ENCODE measurements at places on chromosomes 6 and 20.

GRCh38 chr6:11482616-11483015, 54.9 kb upstream of the TMEM170B start:
- no peak for DNase-seq

- no peak for DNase-seq
Measured at GRCh38 chr20:48581167-48581566, 246.6 kb downstream of the PREX1 start.

DNA sequence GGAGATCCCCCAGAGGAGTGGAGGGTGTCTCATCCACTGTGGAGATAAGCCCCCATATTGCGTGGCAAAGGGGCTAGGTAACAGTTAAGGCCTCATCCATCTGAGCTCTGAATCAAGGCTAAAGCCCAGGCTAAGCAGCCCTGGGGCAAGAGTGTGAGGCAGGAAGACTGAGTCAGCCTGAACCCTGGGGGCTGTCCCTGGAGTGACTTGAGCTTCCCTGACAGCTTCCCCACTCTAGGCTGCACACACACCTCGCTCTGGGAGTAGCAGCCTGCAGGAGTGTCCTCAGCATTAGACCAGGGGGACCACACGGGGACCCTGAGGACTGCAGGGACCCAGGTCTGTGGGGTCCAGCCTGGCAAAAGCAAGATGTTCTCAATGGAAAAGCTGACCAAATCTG, 27.9 kb downstream of the UBD start:
- no peak for DNase-seq

GRCh38 chr6:166592821-166593220, 6.3 kb upstream of the RAMACL start:
- DNase-seq: no peak

DNA sequence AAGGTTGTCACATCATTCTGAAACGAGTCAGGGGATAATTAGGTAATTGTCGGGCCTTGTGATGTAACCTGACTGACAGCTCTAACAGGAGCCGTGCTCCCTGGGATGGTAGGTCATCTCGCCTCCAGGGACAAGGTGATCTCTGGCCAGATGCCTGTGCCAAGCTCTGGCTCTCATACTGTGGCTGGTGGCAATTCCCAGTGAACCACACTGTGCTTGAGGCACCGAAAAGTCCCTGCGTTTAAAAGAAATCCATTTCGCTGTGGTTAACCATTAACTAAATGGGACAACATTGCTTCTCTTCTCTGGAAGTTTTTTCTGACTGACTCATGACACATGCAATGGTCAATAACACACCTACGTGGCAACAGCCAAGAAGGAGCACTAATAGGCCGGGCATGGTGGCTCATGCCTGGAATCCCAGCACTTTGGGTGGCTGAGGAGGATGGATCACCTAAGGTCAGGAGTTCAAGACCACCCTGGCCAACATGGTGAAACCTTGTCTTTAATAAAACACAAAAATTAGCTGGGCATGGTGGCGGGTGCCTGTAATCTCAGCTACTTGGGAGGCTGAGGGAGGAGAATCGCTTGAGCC, 669.2 kb downstream of the PRKN start:
- no peak for DNase-seq

DNA sequence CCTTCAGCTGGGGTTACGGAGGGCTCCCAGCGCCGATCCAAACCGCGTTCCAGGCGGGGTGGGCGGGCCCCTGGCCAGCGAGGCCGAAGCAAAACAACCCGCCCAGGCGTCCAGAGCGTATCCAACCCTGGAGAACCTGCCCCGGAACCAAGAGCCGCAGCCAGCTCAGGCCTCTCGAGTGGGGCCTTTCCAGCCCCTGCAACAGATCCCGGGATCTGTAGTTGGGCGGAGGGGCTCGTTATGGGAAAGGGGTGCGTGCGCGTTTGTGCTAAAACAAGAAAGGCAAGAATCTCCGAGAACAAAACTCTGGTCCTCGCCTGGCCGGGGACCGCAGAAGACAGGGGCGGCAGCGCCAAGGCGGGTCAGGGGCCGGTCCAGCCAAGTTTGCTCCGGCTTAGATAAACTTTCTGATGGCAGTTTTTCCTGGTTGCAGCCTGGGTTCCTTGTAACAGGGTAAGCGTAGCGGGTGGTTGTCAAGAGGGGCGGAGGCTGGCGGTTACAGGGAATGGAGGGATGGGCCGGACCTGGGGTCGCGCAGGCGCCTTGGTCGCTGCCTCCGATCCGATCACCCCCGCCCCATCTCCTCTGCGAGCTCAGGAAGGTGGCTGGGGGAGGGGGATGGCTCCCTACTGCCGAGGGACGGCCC, 448 bp upstream of the RIN2 start:
- no peak for DNase-seq

DNA sequence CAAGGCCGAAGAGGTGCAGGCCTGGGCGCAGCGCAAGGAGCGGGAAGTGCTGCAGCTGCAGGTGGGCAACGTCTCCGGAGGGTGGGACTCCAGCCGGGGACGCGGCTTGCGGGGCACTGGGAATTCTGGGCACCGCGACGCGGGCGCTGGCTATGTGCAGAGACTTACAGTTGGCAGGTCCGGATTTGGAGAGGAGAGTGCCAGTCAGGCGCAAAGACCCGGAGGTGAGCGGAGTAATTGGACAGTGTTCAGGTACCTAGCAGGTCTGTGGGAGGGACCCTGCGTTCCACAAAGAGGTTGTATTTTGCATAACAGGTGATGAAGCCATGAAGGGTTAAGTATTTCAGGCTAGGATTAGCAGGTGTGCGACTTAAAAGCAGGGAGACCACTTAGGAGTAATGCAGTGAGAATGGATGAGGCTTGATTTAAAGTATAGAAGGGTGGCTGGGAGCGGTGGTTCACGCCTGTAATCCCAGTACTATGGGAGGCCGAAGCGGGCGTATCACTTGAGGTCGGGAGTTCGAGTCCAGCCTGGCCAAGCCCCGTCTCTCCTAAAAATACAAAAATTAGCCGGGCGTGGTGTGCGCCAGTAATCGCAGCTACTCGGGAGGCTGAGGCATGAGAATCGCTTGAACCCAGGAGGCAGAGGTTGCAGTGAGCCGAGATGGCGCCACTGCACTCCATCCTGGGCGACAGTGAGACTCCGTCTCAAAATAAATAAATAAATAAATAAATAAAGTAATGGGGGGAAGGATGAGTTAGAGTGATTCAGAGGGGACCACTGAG, 1.0 kb downstream of the MRPS26 start:
- DNase-seq: no peak

DNA sequence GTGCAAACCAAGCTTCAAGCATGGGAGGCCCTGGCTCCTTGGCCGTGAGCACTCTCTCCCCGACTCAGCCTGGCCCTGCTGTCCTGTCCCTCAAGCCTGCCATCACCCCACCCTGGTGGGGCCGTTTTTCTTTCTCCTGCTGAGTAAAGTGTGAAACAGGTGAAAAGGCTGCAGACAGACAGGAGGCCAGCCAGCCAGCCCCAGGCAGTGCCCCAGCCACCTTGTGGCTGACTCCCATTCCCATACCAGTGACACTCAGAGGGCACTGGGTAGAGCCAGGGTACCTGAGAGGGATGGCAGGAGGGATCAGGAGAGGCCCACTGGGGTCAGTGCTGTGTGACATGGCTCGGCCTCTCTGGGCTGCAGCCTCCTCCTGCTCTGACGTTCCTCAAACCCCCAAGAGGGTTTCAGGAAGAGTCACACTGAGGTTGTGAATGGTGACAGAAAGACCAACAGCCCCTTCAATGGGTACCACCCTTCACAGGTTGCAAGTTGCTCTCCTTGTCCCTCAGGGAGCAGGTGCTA, 35.9 kb upstream of the BPIFA2 start:
- DNase-seq: no peak

DNA sequence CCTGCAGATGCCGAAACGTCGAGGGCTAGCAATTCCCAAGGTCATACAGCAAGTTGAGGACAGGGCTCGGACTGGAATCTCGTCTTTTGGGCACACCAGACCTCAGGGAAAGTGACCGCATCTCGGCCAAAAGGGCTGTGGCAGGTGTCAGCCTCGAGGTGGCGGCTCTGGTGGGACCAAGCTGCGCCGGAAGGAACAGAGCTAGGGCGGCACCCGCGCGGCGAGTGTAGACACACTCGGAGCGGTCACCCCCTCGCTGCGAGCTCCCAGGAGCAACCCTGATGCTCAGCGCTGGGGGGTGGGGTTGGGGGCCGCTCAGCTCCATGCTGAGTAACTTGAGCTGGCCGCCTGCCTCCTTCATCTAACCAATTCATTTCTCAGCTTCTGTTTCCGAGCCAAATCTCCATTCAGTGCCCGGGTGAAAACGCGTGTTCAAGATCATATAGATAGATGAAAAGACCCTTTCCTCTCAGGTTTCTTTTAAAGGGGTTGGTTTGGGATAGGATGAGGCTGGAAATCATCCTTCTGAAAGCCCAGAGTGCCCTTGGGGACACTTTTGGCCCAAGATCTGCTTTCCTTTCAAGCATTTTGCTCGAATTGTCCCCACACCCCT, 2.2 kb upstream of the TUBB2B start:
- DNase-seq: peak; percentile 32

DNA sequence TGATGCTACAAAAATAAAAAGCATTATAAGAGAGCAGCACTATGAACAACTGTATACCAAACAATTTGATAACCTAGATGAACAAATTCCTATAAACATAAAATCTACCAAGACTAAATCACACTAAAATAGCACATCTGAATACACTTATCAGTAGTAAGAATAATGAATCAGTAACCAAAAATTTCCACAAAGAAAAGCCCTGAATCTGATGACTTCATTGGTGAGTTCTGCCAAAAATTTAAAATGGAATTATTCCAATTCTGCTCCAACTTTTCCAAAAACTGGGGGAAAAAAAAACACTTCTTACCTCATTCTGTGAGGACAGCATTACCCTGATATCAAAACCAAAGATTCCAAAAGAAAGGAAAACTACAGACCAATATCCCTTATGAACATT, 206.2 kb downstream of the WDR27 start:
- DNase-seq: no peak

DNA sequence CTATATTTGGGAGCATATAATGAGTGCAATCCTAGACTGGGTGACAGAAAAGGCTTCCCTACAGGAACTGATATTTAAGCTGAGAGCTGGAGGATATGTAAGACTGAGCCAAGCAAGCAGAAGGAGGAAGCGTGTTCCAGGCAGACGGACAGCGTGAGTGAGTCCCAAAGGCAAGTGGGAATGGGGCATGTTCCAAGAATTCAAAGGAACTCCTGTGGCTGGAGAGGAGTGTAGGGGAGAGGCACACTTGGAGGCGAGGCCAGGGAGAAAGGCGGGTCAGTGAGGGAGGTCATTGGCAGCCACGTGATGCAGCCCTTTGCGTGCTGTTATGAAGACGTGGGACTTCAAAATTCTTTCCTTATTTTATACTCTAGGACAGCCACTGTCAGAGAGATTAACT, 27.9 kb upstream of the SGK1 start:
- no peak for DNase-seq

GRCh38 chr20:23393996-23394775, 27.1 kb downstream of the NAPB start:
- DNase-seq: no peak

Data from CD4-positive, alpha-beta memory T cell (primary cell).